ENCODE measurements at places on chromosomes 1 and 21.

DNA sequence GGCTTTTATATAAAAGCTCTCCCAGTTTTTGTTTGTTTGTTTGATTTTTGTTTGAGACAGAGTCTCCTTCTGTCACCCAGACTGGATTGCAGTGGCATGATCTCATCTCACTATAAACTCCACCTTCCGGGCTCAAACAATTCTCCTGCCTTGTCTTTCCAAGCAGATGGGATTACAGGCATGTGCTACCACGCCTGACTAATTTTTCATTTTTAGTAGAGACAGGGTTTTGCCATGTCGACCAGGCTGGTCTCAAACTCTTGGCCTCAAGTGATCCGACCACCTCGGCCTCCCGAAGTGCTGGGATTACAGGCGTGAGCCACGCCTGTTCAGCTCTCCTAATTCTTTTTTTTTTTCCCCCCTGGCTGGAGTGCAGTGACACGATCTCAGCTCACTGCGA is 4.4 kb downstream of the PCAT6 start:
- no peak for DNase-seq

DNA sequence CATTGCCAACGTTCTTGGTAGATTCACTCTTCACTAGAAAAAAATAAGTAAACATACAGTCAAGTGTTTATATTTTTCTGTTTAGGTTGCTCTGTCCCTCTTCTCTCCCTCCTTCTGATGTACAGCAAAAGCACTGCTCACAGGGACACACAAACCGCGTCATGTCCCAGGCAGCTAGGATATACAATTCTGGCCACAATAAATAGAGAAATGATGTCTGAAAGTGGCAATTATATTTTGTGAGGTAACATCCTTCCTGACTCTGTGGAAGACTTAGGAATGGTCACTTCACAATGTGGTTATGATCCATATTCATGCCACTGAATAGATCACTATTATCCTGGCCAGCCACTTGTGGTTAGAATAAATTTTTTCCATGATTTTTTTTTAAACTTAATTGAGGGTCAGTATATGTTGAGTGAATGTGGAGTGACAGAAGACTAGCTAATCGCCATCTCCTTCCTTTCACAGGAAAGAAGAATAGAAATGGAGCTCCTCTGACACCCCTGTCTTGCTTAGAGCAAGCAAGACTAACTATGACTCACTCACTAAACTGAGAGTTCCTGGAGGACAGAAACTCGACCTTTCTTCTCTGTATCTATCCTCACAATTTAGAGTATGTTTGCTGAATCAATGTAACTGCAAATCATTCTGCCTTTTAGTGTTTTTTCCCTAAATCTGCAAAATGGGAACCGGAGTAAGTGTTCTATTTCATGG is 54.0 kb downstream of the ZNHIT6 start:
- no peak for DNase-seq

DNA sequence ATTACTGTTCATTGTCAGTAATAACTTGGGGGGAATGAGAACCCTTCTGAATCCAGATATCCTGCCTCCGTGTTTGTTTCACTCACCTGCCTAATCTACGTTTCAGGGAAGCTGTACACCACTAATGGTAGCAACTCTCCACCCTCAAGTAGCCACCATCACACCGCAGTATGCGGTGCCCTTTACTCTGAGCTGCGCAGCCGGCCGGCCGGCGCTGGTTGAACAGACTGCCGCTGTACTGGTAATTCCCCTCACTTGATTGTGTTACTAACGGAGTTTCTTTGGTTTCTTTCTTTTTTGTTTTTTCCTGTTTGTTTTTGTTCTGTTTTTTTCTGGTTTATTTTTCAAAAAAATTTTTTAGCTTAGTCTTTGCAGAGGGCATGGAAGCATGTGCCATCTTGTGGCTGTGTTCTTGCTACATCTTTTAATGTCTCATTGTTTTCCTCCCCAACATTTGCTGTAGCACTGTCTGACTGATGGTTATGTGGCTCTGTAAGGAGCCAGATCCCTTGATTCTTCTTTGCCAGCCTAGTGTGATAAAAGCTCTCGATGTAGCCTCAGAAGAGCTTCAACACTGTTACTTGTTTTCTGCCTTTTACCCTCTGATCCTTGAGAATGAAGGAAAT is 15.9 kb upstream of the OLFML3 start:
- DNase-seq, result no peak

DNA sequence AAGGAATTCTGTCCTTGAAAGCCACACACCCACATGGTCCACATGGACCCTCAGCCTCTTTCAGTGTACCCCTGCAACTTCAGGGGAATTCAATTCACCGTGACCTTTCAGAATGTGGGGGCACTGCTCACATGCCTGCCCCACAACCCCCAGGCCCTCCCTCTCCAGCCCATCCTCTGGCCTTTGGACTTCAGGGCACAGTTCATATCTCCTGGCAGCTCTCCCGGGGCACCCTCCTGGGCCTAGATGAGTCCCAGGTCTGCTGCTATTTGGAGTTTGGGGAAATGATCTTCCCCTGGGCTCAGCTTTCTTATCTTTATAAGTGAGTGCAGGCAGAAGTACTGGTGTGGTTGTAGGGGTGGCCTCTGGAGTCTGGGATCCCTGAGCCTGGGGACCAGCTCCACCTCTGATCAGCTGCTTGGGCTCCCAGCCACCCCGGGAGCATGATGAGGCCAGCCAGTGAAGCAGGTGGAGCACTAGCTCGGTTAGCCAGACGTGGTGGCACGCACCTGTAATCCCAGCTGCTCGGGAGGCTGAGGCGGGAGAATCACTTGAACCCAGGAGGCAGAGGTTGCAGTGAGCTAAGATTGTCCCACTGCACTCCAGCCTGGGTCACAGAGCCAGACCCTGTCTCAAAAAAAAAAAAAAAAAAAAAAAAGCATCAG is 15.8 kb downstream of the C1orf167 start:
- no peak for DNase-seq

DNA sequence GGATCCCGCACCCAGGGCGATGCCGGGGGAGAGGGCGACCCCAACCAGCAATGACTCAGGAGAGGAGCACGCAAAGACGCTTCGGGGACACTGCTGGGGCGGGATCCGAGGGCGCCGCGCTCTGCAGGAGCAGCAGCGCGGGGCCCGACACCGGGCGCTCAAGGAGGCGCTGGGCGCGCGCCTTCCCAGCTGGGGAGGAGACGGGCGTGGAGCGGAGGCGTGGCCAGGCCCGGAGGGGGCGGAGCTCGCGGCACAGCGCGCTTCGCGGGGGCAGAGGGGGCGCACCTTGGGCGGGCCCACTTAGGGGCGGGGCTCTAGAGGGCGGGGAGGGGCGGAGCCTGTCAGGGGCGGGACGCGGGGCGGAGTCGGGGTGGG is 369 bp downstream of the SUMO3 start:
- peak; percentile 65 for DNase-seq

- DNase-seq, result no peak
Observed at GRCh38 chr1:16158993-16159831, 3.3 kb upstream of the EPHA2 start.

DNA sequence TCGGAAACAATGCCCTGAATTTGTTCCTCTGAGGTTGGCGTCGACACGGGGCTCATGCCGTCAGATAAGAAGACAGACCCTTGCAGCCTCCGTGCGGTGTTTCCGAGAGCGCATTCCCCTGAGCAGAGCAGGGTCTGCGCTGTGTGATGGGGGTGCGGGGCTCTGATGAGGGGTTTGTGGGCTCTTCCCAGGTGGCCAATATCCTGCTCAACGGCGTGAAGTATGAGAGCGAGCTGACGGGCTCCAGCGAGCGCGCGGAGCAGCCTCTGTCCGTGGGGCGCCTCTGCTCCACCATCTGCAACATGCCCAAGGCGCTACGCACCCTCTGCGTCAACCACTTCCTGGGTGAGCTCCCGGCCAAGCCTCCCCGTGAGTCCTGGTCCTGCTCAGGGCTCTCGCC is 17.3 kb downstream of the SLC45A1 start:
- no peak for DNase-seq

DNA sequence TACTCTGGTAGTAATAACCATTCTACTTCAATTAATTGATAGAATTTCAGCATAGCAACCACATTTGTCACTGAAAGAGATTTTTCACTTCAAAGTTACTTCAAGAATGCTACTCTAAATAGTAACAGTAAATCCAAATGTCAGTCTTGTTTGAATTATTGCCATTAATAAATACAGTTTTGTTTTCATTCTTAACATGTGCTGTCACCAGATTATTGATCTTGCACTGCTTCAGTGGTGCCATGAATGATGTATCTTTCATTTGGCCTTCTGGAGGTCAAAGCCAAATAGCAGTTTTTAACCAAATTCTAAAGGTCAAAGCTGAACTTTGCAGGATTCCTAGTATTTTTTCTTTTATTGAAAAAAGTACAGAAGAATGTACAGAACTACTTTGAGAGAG is 199.5 kb downstream of the PATJ start:
- no peak for DNase-seq

DNA sequence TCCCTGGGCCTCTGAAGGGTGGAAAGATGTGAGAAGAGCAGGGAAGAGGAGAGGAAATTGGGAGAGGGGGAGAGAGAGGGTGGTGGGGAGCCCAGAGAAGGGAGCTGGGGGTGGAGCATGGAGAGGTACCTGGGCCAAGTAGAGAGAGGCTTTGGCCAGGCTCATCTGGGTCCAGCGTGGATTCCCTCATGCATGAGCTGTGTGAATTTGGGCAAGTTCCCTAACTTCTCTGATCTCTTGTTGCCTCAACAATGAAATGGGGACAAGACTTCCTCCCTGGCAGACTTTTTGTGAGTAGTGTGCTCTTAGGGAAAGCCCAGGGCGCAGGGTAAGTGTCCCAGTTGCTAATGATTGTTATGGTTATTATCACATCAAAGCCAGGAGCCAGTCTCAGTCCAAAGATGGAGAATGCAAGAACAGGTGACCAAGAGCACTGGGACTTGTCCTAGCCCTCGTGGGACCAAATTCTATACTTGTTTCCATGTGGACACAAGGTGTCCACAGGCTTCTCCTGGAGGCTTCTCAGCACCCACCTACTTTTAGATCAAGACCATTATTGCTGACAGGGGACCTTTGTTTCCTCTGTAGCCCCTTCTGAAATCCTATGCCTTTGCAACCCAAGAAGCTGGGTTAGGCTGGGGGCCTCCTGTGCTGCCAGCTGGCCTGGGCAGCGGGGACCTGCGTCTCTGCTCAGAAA is 13.9 kb downstream of the IL6R start:
- DNase-seq, result no peak

- no peak for DNase-seq
Observed at GRCh38 chr21:45361033-45361997, 43.6 kb upstream of the COL18A1 start.

GRCh38 chr1:155313261-155313660 is 4.6 kb downstream of the FDPS start:
- no peak for DNase-seq

GRCh38 chr1:145871994-145872924 is 13.4 kb upstream of the PIAS3 start:
- no peak for DNase-seq

DNA sequence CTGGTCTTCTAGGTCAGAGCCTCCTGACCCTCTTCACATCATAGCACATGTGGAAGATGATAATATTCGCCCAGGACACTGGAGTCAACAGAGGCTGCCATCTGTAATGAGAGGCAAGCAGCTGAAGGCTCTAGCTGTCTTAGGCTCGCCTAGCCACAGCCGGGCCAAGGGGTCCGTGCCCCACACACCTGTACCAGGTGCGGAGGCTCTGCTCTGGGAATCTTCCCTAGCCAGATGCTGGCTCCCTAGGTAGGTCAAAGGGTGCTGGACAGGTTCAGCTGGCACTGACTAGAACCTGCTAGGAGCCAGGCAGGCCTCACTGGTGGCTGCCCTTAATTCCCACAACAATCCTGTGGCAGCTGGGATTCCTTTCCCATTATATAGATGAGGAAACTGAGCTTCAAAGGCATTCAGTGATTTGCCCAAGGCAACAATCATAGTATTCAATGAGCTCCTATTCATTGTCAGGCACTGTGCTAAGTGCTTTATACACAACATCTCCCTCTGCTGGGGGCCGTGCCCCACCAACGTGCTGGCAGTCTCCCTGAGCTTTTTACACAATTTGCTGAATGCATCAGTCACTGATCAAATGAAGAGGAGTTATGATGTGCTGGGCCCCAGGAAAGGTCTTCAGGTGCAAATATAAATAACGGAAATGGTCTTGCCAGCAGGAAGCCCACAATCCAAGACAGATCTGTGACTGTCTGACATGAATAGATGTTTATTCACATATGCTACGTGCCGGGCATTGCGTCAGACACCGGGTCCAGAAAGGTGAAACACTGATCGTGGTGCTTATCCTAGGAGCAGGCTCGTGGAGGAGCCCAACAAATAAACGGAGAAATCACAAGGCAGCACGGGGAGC is 58.0 kb downstream of the DDX20 start:
- no peak for DNase-seq

GRCh38 chr1:219161371-219161770 is 12.3 kb upstream of the LYPLAL1 start:
- DNase-seq, result peak; percentile 45

DNA sequence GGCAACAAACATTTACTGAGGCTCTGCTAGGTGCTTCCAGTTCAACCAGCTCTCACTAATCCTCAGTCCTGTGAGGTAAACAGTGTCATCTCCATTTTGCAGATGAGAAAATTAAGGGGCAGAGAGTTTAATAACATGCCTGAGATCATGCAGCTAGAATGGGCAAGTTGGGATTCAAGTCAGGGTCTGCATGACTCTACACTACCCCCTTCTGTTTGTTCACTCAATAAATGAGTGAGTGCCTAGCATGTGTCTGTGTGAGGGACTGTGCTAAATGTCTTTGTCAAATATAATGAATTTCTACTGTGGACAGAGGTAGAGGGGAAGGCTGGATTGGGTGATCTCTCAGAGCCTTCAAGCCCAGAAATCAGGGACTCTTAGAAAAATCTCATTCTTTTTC is 4.5 kb downstream of the PEF1 start:
- no peak for DNase-seq

DNA sequence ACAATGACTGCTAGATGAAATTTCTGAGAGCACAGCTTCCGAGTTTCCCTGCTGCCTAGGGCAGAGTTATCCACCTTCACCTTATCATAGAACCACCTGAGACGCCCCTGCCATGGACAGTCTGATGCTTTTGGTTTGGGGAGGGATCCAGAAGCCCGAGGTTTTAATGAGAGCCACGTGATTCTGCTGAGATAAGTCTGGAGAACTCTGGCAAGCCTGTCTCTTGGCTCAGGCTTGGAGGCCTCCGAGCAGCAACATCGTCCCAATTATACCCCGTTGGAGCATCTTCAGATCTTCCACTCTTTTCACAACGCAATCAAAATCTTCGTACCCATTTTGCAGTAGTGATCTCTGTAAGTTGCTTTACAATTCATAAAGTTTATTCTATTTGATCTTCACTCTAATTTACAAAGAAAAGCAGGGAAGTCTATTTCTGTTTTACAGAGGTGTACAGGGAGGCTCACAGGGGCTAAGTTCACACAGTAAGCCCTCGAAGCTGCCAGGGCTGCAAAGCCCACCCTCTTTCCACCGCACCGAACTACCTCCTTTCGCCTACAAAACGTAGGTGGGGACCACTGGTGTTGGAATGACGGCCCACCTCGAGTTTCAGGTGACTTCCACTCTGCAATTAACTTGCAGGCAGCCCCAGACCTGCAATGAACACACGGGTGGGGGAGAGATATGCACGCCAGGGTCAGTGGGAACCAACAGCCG is 513 bp upstream of the HHAT start:
- DNase-seq, result no peak

GRCh38 chr1:150020711-150021110 is 10.2 kb upstream of the OTUD7B start:
- DNase-seq, result no peak

All from skeletal muscle cell (primary cell).